Motor neuron (in vitro differentiated cells): ENCODE measurements at places on chromosomes 2 and 18.
A peak's percentile ranks its signal among the peaks of the same experiment; 100 is the strongest.

- ATAC-seq = no peak
Measured at GRCh38 chr2:15253247-15253646, 307.9 kb downstream of the NBAS start.

GRCh38 chr2:150060341-150060740 is 427.1 kb downstream of the RND3 start:
- ATAC-seq = peak; percentile 80

DNA sequence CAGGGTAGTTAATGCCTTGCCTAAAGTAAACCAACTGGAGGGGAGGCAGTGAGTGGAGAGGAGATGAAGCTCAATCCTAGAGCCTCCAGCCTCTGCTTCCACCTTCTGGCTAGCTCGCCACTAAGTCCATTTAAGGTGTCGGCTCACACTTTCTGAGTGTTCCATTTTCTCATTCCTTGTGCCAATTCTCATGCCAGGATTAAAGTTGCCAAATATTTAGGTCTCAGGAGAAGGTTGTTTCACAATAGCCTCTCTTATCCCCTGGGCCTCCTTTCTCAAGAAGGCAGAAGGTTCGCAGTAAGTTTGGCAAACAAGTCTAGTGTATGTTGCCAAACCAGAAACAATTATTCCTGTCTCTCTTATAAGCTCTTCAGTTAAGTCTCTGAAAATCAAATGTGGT is 57.2 kb downstream of the TACR1 start:
- ATAC-seq = no peak

DNA sequence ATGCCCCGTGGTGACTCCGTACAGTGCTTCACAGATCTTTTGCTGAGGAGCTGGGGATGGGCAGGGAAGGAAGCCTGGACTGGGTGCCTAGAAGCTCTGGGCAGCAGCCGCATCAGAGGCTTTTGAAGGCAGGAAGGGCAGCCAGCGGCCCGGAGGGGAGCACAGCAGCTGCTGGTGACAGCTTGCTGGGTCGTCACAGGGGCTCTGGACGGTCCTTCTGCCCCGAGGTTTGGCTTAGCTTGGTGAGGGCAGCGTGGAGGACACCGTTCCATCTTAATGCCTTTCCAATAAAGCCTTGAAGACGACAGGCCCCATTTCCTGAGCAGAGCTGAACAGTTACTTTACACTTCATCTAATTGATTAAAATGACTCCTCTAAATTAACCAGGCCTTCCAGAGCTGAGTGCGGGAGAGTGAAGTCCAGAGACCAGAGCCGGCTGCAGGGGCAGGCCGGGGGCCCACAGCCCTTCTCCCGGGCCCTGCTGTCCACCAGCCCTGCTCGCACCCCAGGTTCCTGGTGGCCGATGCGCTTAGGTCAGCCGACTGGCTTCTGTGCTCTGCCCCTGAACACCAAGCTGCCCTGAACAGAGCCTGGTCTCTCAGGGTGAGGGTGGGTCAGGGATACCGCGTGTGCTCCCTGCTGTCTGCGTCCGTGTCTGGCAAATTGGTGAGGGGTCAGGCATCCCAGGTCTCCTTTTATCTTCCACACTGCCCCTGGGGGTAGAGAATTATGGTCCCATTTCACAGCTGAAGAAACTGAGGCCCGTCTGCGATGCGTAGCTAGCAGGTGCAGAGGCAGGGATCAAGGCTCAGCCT is 43.5 kb downstream of the RRM2 start:
- no peak for ATAC-seq
